Activated CD8-positive, alpha-beta memory T cell treated with anti-CD3 and anti-CD28 coated beads, Interleukin-2, amount 50 U/mL, for 48 hours (primary cell): ENCODE measurements at places on chromosomes 11 and 22.

- no peak for DNase-seq
These were observed 71.0 kb downstream of the ARHGAP8 start for GRCh38 chr22:44823396-44823795.

DNA sequence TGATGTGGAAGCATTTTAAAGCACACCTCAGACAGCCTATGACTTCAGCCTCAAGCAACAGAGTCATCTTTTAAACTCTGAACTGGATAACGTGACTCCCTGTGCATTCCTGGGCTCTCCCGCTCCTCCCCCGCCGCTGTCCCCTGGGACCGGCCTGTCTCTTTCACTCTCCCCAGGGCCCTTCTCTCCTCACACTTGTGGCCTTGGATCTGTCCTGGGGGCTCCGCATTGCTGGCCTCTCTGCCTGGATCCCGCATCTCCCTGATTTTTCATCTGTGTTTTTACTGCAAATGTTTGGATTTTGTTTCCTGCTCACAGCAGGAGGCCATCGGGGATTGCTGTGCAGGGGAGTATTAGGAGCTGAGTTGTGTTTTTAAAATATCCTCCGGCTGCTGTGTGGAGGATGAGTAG, 15.4 kb downstream of the C11orf24 start:
- no peak for DNase-seq

DNA sequence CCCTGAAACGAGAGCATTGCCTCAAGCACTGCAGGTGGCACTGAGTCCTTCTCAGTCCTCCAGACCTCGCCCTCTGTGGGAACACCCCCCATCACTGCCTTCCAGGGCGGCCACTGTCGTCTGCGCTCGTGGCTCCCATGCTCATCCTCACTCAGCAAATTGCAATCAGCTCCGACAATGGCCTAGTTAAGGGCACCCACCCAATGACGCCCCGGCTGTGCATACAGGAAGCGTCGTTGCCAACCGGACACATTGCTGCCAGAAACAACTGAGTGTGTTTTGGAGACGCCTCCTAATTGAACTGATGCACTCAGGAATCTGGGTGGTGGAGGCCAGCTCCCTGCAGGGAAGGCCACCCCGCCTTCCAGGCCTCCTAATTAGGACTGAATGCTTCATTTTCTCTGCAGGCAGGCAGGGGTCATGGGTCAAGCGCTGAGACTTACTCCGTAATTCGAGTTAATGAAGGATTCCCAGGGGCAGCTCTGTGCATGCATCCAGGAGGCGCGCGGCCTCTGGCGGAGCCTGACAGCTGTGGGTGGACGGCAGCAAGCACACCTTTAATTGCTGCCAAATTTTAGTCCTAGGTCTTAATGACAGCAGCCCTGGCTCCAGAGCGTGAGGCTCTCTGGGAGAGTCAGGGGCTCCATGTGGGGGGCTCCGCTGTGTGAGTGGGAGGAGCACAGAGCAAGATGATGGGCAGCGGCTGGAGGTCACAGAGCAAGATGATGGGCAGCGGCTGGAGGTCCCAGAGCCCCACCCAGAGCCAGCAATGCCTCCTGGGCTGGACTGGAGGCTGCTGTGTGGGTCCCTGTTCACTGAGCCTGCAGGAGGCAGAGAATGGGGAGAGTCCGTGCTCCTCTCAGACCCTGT, 199.0 kb downstream of the BRD1 start:
- DNase-seq, result no peak

GRCh38 chr11:61791737-61792309, 576 bp downstream of the TMEM258 start:
- DNase-seq, result peak; percentile 66

DNA sequence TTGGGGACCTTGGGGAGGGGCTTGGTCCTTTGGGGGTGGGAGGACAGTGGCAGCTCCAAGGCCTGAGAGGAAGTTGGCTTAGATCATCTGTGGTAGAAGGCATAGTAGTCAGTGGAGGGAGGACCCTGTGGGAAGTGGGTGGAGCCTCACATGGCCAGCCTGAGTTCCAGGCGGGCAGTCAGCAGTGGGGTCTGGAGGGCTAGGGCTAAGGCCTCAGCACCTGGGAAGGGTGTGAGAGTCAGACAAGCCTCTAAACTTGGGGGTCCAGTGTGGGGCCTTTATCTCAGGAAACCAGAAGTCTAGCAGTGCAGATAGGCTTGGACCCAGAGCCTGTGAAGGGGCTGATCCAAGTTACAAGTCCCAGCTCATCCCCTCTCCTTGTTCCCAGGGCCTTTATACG, 4.0 kb downstream of the NLRX1 start:
- DNase-seq, result no peak

GRCh38 chr22:39309364-39309861, 10.0 kb downstream of the RPL3 start:
- no peak for DNase-seq

GRCh38 chr11:117931971-117932370, 2.8 kb upstream of the TMPRSS13 start:
- peak; percentile 88 for DNase-seq

DNA sequence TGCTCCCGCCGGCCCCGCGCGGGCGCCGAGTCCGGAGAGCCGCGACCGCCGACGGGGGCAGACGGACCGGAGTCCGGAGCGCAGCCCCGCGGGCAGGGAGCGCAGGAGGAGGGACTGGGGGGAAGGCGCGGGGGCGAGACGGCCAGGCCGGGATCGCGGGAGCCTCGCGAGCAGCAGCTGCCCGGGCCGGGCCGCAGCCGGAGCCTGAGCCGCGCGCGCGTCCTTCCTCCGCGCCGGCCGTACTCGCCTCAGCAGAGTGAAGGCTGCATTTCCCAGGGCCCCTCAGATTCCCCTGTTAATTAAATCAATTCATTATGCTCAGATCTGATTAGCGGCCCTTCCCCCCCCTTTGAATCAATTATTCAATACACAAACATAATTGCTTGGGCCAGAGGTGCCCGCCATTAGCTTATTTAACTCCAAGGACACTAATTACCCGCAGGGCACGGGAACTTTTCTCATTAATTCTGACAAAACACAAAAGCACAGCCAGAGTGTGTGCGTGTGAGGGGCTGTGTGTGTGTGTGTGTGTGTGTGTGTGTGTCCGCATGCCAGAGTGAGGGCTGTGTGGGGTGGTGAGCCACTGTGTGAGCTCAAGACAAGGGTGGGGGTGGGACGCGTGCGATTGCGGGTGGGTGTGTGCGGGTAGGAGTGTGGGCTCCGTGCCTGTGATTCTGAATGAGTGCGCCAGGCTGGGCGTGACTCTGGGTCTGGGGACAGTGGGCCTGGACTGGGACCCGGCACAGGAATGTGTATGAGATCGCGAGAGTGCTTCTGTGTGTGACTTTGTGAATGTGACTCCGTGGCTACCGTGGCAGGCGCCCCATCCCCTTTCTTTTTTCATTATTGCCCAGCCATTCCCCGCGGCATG, 5.1 kb upstream of the LMO1 start:
- peak; percentile 50 for DNase-seq

DNA sequence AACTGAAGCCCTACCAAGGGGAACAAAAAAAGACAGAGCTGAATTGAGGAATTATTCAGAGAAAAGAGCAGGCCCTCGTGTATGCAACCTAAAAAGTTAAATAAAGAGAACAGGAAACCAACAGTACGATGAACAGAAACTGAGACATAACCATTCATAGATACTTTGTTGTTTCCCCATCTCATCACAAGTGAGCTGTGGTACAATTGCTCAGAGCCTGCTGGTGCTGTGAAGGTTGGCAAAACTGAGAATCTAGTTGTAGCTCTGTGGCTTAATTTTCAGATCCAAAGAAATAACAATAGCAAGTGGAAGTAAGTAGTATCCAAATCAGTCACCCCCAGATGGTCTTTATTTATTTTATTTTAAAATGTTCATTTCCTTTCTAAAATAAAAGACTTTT, 37.7 kb upstream of the BLID start:
- no peak for DNase-seq

DNA sequence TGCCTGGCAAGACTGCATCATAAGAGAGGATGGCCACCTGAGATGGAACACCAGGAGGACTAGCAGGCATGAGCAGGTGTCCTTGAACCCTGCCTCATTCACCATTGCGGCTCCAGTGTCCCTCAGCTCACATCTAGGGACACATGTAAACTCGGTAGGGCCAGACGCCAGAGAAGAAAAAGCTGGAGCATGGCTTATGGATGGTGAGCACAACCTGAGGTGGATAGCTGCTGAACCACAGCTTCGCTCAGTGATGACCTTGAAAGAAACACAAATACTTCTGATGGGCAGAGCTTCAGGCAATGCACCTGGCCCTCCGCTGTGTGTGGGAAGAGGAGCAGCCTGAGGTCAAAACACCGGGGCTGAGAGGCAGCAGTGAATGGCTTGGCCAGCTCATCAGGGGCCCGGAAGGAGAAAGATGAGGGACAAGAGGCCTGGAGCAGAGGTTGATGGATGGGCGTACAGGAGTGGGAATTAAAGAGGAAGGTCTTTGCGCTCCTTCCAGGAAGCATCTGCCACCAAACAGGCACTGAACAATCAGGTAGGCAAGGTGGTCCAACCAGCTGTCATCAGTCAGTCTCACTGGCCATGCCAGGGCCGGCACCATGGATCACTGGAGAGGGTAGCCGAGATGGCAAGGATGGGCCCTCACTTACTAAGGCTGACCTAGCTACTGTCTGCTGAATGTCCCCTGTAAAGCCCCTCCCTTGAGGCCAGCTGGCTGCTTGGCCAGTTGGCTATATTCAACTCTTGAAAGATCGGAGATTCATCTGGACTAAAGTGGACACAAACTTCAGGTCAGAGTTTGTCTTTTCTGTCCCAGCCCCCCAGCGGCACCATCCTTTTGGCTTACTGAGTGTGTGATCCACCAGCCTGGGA, 89.7 kb downstream of the MYEOV start:
- no peak for DNase-seq

DNA sequence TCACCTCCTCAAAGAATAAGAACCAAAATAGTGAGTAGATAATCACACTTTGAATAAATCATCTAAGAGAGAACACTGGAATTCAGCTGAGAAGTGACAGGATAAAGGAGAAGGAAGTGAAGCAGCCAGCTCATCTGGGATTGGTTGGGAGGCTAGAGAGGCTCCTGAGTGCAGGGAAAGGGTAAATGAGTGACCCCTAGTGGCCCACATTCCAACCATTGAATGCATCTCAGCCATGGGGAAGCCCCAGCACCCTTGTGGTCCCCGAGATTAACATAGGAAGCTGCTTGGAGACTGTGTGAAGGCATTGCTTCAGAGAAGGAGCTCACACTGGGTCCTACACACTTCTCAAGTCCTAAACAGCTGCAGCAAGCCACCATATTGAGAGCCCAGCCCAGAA, 82.3 kb downstream of the JRKL start:
- DNase-seq, result no peak

DNA sequence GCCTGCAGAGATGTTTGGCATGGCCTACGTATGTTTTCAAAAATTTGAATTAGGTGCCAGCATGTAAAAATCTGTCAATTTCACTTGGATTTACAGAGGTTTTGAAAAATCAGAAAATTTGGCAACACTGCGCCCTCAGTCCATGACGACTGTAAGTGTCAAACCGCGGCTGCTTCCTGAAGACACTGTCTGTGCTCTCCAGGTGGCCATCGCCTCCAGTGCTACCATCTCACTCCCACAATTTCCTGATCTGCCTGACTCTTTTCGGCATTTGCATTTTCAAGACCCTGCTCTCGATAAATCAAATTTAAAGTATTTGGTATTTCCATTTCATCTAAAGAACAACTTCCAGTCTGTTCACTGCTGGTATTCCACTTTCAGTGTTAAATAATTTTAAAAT, 34.6 kb downstream of the VSIG10L2 start:
- no peak for DNase-seq

- no peak for DNase-seq
These were observed 64.0 kb downstream of the GRK3 start for GRCh38 chr22:25628494-25628893.

DNA sequence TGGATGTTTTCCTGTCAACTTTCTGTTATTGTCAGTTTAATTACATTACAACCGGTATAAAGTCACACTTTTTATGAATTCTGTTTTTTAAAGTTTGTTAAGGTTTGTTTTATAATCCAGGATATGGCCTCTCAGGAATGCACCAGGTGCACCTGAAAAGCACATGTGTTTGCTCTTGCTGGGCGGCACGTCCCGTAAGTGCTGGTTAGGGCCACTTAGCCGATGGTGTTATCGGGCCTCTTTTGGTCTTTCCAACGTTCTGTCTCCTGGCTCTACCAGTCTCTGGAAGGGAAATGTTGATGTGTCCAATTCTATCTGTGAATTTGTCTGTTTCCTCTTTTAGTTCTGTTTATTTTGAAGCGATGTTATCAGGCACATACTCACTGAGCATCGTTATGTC, 695.7 kb downstream of the BRD1 start:
- DNase-seq, result peak; percentile 6

DNA sequence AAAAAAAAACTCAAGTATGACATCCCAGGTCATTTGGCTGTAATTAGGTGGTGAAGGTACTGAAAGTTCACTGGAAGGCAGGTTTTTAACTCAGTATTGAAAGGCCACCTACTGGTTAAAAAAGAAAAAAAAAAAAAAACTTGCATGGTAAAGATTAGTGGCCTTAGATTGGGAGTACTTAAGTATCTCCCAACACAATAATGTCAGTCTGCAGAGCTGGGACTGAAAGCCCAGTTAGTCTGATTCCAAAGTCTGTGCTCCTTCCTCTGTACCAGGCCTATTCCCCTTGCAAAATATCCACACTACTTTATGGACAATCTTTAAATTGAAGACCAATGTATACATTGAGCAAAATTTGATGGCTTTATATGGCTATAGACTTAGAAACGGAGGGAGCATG, 85.5 kb downstream of the NOX4 start:
- no peak for DNase-seq

DNA sequence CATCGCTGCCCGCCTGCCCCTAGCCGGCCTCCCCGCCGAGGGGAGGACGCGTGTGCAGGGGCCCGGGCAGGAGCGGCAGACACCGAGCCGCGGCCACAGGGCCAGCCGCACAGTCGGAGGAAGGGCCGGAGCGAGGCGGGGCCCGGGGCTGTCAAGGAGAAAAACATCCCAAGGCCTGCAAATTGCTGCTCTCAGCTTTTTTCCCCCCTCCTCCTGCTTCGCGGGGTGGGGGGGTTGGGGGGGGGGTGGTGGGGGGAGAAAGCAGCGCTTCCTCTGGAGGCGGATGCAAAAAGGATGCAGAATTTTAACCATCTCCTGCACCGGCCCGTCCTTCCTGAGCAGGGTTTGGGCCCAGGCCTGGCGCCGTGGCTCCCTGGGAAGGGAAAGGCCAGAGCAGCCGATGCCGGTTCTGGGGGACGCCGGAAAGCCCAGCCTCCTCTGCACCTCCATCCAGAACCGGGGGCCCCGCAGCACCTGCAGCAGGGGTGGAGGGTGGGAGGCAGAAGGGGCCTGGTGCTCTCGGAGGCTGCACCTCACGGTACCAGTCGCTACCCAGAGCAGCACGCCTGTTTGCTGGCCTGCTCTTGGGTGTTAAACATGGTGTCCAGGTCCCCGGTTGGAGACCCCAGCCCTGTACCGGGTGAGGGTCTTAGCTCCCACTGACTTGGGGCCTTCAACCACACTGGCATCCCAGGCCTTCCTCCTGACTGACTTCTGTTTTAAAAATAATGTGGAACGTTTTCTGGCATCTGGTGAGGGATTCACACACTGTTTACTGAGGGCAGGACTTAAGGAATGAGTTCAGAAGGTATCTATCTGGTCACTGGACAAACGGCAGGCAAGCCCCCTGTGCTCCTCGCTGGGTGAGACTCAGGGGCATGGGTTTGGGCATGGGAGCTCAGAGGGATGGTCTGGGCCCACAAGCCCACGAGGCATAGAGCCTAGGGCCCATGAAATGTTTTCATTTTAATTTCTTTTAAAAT, 77.4 kb upstream of the WNT7B start:
- DNase-seq, result peak; percentile 72
